ENCODE measurements at places on chromosomes 13 and 19.
A peak's percentile ranks its signal among the peaks of the same experiment; 100 is the strongest.

DNA sequence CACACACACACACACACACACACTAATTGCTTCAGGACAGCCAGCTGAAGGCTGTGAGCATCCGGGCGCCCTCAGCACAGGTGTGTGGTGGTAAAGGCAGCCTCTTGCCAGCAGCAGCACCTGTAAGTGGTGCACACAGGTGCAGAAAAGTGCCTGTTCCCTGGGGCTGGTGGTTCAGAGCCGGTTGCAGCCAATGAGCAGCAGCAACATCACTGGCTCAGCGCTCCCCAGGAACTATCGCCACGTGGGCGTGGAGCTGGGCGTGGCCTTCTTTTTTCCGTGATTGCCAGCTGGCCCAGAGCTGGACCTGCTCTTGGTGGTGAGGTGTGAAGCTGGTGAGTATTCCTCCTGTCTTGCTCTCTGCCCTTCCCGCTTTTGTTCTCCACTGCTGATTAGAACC, at the start of gene NLRP5:
TSS of gene NLRP5 (plus strand) at position 289 of the 400 bp plus-strand sequence.
- DNase-seq, result no peak

GRCh38 chr13:107865318-107865575, 350.1 kb downstream of the LIG4 start:
- no peak for DNase-seq

- no peak for DNase-seq
Observed at GRCh38 chr13:40933508-40934204, 85.5 kb downstream of the ELF1 start.

DNA sequence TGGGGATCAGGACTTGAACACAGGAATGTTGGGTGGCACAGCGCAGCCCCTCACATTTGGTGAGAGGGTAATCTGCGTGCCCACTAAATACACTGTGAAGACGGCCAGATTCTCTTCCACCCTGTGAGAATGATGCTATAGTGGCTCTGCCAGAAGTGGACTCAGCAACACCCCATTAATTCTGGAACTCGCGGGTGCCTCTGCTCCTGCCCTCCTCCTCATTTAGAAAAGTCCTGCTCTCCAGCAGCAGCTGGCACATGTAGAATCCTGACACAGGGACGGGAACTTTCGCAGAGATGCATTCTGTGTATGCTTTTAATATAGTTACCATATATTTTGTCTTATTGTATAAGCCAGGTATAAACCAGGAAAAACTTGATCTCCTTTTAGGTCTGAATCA, 57.3 kb downstream of the EFNB2 start:
- no peak for DNase-seq

GRCh38 chr13:38462605-38463004, 113.0 kb downstream of the UFM1 start:
- no peak for DNase-seq

DNA sequence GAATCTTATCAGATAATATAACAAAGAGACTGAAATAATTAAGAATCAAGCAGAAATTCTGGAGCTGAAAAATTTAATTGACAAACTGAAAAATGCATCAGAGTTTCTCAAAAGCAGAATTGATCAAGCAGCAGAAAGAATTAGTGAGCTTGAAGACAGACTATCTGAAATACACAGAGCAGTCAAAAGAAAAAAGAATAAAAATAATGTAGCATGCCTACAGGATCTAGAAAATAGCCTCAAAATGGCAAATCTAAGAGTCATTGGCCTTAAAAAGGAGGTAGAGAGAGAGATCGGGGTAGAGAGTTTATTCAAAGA, 39.2 kb downstream of the CAB39L start:
- no peak for DNase-seq

DNA sequence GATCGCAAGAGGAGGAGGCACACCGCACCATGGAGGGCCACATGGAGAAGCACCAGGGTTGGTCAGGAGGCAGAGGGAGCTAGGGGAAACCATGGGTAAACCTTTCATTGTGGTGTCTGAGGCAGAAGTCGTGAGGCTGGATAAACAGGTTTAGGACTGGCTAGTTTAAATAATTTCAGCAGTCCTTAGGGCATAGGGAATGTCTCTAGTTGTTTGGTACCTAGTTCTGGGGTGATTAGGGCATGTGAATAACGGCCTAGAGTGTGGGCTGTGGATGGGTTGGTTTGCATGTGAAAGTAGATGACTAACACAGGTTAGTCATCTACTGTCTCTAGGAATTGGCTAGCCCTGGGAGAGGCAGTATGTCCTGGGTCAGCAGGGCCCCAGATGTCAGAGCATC, 102.3 kb downstream of the STOML3 start:
- peak; percentile 29 for DNase-seq

- no peak for DNase-seq
Observed at GRCh38 chr13:106377931-106378662, 157.4 kb downstream of the EFNB2 start.
